Bone marrow (tissue), 2 donors: ENCODE measurements at places on chromosomes 3 and 15.

- no peak for DNase-seq
Measured at GRCh38 chr3:127844326-127844942, 22.1 kb upstream of the MGLL start.

DNA sequence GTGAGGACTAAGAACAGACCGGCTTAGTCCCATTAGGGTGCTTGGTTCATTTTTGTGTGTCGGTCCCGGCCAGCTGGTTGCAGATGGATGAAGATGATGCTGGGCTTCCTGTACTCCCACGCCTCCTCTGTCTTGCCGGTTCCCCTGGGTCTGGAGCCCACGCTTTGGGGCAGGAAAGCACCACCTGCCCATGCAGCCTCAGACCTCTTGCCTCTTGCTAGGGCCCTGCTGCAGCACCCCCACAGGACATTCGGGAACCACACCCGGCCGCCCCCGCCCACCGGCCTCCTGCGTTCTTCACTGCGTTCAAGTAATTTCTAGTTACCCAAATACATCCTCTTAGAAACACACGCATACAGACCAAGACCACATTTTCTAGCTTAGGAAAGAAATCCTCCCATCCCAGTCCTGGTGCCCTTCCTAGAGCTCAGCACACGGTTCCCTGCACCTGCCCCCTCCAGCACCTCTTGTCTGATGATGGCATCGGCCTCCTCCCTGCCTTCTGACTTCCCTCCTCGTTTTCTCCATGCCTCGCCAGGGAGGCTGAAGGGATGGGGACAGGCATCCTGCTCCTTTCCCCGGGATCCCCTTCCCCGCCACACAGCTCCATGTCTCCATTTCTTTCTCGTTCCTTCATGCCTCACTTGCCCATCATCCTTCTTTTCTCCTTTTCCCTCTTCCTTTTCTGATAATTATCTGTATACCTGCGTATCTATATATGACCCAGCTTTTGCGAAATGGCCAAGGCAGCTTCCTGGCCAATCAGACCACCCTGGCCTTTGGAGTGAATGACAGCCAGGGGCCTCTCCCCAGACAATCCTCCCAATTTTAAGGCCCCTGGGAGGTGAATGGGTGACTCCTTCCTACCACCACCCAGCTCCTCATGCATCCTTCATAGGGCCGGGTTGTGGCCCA is 30.9 kb downstream of the FAM3D start:
- DNase-seq, result no peak

- DNase-seq, result no peak
Measured at GRCh38 chr15:80568876-80569605, 126.1 kb upstream of the ABHD17C start.

GRCh38 chr15:89099968-89100367 is 11.7 kb downstream of the ABHD2 start:
- DNase-seq, result no peak
